ENCODE measurements at places on chromosomes 1 and 21.

DNA sequence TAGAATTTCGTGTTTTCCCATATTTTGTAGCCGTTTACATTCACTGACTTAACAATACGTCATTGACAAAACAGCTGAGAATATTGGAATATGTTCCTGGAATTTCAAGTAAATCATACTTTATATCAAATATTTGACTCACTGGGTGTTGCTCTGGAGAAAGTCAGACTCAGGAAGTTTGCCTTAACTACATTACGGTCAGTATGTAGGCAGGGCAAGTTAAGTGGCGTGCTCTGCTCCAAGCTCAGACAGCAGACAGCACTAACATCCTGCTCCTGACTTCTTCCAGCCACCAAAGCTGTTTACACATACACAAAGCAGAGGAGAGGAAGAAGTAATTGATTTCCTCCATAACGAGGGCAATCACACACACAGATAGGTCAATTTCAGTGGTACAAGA is 414.6 kb downstream of the LRRIQ3 start:
- DNase-seq, result no peak

- DNase-seq, result no peak
Observed at GRCh38 chr1:70066711-70067110, 138.7 kb downstream of the LRRC40 start.

GRCh38 chr1:118871582-118872171 is 116.5 kb downstream of the TBX15 start:
- DNase-seq, result no peak

DNA sequence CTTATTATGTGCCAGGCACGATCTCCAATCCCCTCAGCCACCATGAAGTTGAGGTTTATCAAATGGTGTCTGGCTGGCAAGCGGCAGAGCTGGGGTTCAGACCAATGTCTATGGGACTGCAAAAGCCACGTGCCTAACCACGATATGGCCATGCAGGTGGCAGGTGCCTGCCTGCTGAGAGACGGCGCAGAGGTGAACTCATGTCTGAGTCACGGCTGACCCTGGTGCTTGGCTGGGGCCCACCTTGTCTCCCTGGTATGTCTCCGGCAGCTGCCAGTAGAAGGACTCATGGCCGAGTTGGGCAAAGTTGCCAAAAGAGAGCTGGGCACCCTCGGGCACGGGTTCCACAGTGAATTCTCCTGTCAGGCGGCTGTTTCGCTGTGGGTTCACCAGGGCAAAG is 59.9 kb downstream of the LDLRAD2 start:
- no peak for DNase-seq

DNA sequence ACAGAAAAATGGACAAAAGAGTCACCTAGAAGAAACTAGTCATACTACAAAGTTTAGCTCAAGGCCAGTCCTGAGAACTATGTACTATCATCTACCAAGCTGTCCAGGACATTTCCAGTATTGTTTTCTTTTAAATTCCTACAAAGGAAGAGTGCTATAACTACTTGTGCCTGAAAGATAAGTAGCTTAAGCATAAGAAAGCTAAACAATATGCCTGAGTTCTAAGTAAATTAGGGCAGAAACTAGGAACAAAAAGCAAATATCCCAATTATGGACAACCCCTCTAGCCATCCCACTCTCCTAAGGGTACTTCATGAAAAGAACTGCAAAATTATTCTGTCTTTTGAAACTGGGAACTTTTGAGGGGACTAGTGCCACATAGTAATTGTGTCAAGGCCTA is 5.3 kb upstream of the RGS2 start:
- DNase-seq, result no peak

GRCh38 chr1:115237023-115237422 is 101.0 kb downstream of the NGF start:
- no peak for DNase-seq

DNA sequence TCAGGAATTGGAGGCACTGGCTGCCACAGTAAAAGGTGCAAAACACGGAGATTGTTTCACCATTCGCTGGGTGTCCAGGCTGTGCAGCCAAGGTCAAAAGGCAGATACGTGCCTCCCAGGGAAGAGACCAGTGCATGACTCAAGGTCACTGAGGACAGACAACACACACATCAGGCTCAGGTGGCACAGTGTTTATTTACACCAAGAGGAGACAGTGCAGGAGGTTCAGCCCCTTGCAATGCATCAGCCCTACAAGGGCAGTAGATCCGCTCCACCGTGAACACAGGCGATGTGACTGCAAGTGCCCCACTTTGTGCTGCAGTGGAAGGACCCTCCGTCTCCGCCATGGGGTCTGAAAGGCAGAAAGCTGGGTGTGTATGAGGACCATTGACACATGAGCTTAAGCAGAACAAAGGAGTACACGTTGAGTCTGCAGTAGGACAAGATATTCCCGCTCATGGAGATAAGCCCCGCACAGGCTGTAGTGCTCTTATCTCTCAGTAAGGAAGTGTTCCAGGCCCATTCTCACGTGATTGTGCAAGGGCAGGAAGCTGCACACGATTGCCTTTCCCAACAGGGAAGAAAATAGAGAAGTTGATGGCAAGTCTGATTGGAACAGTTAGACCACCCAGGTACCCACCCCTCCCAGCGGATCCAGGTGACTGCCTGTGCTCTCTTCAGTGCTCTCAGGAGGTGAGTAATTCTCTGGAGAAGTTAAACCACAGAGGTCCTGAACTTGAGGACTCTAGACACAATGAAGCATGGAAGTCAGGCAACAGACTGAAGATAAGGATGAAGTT is 37.5 kb upstream of the QSOX1 start:
- DNase-seq, result no peak

- DNase-seq, result no peak
Observed at GRCh38 chr1:99496067-99496466, 149.8 kb upstream of the PALMD start.

DNA sequence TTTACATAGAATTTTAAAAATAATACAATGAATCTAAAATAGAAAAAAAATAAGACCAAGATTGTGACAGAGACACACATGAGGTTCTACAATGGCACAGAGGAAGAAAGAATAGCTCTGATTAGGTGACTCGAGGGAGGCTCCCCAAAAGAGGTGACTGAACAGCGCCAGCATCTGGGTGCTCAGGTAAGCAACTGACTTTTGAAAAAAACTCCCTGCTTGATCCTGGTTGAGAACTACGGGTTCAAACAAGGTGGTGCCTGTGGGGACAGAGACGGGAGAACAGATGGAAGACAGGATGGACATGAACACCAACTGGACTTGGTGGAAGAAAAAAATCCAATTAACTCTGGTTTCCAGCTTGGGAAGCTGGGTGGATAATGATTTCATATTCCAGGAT is 22.5 kb downstream of the BATF3 start:
- DNase-seq, result no peak

DNA sequence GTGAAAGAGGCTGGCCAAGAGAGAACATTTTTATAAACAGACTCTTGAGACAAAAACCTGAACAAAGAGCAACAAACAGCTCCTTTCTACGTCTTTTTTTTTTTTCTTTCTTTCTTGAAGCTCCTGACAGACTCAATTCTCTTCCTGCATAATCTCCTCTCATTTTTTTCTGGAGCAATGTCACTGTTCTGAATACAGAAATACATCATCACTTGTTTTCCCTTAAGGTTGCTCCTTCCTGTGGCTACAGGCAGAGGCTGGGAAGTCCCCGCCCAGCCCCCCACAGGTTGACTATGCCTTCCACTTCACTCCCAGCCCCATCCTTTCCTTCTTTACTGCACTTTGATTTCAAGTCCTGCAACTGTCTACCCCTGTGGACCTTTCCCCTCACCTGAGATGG is 46.1 kb downstream of the TNR start:
- DNase-seq, result no peak

GRCh38 chr1:243264717-243265116 is 8.9 kb downstream of the SDCCAG8 start:
- DNase-seq, result no peak

GRCh38 chr1:172851077-172851476 is 192.2 kb downstream of the FASLG start:
- DNase-seq, result no peak

GRCh38 chr1:153375511-153375910 is at the start of gene S100A12:
TSS of gene S100A12 (minus strand) at chr1:153375621. CDS start at chr1:153374592, 1,029 bp downstream.
- no peak for DNase-seq

- no peak for DNase-seq
Observed at GRCh38 chr1:246773213-246773641, 49.0 kb downstream of the SCCPDH start.

DNA sequence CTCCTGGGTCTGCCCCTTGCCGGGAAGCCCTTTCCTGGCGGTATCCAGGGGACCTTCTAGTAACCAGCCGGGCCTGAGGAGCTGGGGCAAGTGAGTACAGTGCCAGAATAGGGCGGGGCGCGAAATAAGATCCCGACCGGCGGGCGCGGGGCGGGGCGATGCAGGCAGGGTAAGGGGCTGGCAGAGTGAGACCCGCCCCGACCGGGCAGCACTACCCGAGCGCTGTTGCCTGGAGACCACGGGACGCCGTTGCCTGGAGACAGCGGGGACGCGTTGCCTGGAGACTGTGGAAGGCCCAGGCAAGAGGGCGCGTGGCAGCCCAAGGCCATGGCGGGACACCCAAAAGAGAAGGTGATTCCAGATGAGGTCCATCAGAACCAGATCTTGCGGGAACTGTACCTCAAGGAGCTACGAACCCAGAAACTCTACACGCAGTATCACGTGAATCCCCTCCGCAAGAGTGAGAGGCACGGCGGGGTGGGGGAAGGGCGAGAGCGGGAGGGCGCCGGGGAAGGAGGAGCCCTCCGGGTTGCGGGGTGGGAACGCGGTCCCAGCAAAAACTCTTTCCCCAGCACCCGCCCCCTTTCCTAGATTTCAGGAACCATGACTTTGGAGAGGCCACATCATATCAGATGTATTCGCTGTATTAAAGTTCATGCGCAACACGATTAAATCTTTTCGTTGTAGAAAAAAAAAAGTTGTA is 24.3 kb downstream of the EBNA1BP2 start:
- peak; percentile 94 for DNase-seq

DNA sequence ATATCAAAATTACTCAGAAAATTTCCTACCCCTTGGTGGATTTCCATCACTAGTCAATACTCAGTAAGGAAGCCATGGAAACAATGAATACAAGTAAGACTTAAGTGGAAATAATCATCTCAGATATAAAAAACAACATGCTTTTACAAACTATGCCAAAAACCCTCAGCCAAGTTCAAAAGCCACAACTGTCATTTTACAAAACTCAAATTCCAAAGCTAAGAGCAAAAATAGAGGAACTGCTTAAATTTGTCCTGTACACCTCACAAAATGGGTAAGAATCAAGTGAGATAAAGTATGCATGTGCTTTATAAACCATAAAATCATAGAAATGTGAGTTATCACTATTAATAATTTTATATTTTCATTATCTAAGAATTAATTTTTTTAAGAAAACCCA is 9.6 kb downstream of the TMCO1 start:
- no peak for DNase-seq

- DNase-seq, result no peak
Observed at GRCh38 chr1:211652371-211652770, 23.1 kb downstream of the NEK2 start.

- DNase-seq, result no peak
Observed at GRCh38 chr1:233962878-233963277, 58.4 kb downstream of the SLC35F3 start.

- no peak for DNase-seq
Observed at GRCh38 chr1:38523568-38523939, 336.0 kb downstream of the RRAGC start.

- DNase-seq, result no peak
Observed at GRCh38 chr1:113048064-113048463, 24.9 kb upstream of the LRIG2 start.

GRCh38 chr1:89287181-89288050 is 14.8 kb upstream of the GBP5 start:
- no peak for DNase-seq

- DNase-seq, result peak; percentile 15
Observed at GRCh38 chr1:21618561-21619374, 50.4 kb downstream of the RAP1GAP start.

DNA sequence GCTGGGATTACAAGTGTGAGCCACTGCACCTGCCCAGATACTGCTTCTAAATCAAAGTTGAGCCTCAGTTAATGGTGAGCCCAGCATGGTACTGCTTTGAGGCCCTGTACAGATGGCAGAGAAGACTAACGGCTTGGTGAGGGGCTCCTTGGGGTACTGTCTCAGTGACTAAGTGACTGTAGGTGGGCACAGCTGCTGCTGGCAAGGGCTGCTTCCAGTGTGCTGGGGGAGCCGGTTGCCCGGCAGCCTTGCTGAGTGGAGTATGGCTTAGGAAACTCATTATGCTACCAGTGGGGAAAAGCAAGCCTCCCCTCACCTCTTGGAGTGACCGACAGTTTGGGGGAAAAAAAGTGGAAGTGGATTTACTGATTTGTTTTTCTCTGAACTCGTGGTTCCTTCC is 23.6 kb upstream of the ARHGEF10L start:
- DNase-seq, result no peak

GRCh38 chr1:147834181-147834580 is 68.4 kb upstream of the GJA8 start:
- DNase-seq, result no peak

GRCh38 chr1:233998891-233999290 is 94.4 kb downstream of the SLC35F3 start:
- no peak for DNase-seq

GRCh38 chr1:12618965-12619791 is 1.2 kb upstream of the DHRS3 start:
- no peak for DNase-seq

DNA sequence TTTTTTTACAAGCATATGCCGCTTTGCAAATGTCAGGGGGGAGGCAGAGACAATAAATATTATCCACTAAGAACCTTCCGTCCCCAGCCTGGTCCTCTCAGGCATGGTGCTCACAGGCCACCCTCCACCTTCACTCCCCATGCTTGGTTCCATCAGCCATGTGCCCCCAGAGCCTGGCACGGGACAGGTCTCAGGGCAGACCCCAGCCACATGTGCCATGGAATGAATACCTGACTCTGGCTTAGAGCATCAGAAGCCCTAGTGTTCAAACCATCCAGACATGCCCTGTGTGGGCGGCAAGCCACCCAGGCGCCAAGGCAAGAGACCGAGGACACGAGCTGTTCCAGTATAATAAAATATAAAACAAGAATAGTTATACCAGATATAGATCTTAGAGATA is 5.4 kb downstream of the LSS start:
- no peak for DNase-seq

DNA sequence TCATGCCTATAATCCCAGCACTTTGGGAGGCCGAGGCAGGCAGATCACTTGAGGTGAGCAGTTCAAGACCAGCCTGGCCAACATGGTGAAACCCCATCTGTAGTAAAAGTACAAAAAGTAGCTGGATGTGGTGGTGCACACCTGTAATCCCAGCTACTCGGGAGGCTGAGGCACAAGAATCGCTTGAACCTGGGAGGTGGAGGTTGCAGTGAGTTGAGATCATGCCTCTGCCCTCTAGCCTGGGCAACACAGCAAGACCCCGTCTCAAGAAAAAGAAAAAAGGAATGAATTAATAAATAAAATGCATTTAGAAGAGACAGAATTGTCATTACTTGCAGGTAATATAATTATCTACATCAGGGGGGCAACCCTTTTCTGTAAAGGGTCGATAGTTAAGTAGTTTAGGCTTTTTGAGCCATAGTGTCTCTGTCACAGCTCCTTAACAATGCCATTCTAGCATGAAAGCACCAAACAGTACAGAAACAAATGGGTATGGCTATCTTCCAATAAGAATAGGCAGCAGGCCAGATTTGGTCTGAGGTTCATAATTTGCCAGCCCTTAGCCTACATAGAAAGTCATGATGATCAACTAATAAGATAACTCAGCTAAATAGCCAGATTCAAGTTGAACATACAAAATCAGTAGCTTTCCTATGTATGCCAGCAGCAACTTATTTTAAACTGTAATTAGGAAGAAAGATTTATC is 56.8 kb downstream of the RPRD2 start:
- DNase-seq, result peak; percentile 82
